ENCODE measurements at places on chromosomes 2 and 18. TPM values are rescaled to one million over a fixed set of nuclear protein-coding genes. Genes with fewer than 3 reads are reported as not detected.

The CMPK2 gene
- 5.7 TPM for total RNA-seq

The ANKRD30B gene
- not detected for total RNA-seq

The ZSWIM2 gene
- not detected for total RNA-seq

The BOD1L2 gene
- not detected for total RNA-seq

The SLC19A3 gene
- total RNA-seq, result not detected
